AG08395 (cell line): ENCODE measurements at places on chromosomes 4 and X.

- peak; percentile 4 for DNase-seq
These were observed 260.0 kb downstream of the GLUD2 start for GRCh38 chrX:121307449-121307848.

- DNase-seq: no peak
These were observed 4.2 kb downstream of the VSIG4 start for GRCh38 chrX:66035667-66036066.

DNA sequence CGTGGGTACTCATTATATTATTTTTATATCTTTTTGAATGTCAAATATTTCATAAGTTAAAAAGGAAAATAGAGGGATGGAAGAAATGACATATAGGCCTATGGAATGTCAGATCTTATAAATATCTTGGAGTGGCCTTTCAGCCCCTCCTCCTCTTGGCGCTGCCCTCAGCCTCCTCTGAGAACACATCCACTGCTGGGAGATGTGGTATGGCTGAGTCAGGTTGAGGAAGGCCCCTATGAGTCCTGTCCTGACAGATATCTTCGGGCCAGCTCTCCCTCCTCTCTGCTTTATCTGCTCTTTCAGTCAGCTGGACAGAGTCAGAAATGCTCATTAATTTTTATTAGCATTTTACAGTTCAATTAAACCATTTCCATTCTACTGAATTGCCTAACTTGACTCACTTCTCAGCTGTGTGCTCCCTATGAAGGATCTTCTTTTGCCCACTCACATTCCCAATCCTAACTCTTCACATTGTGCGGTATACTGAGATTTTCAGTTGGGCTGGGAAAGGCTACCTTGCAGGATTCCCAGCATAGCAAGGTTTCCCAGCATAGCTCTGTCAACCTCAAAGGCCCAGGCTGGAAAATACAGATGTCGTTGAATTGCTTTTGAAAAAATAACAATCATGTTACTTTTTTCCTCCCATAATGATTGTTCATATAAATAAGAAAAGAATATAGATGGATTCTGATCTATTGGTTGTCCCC, 128.0 kb downstream of the ARHGEF9 start:
- peak; percentile 46 for DNase-seq

GRCh38 chr4:22850630-22851029, 157.9 kb downstream of the GBA3 start:
- DNase-seq: no peak

DNA sequence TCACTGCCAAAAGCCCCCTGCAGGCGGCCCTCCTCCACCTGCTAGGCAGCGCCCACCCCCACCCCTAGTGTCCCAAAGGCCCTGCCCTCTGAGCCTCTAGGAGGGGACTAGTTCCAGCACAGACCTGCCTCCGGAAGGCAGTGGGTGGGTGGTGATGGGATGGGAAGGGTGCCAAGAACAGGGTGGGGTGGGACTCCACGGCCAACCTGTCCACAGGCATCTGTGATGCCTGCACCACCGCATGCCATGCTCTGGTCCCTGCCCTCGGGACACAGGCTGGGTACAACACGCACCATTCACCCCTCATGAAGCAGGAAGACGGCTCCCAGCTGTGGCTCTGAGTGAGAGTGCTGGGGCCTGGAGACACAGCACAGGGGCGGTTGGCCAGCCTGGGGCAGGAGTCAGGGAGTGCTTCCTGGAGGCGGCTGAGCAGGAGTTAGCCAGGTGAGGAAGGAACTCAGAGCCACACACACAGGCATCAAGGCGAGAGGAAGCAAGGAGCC, 243.1 kb upstream of the PSAPL1 start:
- DNase-seq: no peak

DNA sequence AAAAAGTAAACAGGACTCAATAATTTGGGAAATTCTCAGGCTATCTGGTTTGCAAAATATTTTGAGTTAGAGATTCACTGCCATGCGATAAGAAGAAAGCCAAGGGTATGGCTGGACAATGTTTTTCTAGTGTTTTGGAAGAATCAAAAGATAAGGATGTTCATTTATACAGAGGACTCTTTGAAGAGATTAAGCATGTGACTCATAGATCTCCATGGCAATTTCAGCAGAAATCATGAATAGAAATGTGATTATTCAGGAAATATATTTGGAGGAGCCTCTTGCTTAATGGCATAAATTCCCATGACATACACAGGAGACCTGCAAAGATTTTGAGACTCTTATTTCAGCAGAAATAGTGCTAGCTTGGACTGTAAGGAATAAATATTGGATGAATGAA, 16.7 kb upstream of the FRAS1 start:
- no peak for DNase-seq

GRCh38 chr4:2057382-2058065, 1.6 kb upstream of the NAT8L start:
- no peak for DNase-seq
